ENCODE measurements at places on chromosomes 12 and 14.

- DNase-seq: no peak
Observed at GRCh38 chr14:96062010-96062409, 22.8 kb downstream of the C14orf132 start.

DNA sequence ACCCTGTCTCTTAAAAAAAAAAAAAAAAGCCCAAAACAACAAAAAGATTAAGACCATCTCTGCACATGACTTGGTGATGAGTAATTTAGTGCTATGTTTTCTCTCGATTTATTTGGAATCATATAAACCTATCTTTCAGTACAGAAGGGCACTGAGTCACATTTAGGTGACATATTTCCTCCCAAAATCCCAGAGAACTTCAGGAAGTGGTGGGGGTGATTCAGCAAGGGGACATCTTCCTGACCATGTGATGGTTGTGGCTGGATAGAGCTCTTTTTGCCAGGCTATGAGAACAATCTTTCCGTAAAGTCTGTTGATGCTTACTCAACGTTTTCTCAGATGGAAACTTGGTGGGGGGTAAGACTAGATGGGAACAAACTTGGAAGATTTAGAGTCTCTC, 50.0 kb downstream of the PPFIBP1 start:
- DNase-seq: no peak

DNA sequence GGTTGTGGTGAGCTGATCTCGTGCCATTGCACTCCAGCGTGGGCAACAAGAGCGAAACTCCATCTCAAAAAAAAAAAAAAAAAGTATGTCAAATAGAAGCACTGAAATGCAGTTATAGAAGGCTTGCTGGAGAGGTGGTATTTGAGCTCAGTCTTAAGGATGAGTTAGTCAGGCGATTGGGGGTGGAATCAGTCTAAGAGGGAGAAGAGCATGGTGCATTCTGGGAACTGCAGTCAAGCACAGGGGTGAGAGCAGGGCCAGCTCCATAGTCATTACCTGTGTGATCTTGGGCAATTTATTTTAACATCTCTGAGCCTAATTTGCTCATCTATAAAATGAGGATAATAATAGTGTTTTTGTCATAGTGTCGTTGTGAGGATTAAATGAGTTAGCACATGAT, 5.9 kb upstream of the GNB3 start:
- DNase-seq: no peak

DNA sequence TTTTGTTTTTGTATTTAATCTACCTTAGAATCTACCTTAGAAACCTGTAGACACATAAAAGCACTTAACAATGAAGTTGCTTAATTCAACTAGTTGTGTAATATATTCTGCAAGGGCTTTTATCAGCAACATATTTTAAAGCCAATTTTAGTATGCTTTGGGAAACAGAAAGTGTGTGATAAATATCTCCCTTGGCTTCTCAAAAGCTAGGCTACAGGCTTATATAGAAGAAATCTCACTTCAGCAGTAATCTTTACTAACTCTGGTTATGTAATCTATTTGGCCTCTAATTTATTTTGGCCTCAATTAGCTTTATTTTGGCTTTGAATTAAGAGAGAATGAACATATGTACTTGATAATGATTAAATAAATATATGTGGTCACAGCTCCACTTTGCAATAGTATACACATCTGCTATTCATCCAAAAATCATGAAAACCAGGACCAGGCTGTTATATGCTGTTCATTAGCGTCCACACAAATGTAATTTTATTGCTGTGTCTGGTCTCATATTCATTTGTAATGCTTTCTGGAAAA, 37.2 kb downstream of the LRP6 start:
- DNase-seq: no peak

- DNase-seq: no peak
Observed at GRCh38 chr14:74981833-74982232, 20.9 kb upstream of the EIF2B2 start.

DNA sequence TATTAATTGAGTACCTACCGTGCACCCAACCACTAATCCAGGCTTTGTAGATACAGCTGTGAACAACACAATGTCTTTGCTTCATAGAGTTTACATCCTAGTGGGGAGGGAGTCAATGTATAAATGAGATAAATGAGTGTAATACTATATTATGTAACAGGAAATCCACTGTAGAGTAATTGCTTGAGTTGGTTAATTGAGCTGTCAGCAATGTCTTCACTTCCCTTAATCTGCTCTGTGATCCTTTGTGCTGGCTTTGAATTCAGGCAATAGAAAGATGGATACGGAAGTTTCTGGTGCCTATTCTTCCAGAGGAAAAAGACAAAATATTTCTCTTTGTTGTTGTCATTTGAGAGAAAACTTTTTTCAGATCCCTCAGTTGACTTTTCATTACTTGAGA, 104.0 kb upstream of the SLC16A7 start:
- no peak for DNase-seq

DNA sequence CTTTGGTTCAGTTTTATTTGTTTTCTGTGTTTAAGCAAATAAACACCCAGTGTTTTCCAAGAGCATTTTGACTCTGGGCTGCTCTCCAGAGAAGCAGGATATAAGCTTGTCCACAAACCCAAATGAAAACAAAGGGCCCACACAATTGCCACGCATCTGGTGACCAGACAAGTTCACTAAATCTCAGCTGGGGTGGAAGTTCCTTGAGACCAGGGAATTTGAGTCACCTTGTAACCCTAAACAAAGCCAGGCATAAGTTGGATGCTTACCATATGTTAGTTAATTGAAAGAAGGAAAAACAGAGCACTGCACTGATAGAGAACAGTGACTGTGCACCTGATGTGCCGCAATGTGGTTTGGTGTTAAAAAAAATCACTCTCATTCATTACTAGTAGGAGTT, 1.6 kb upstream of the TXNRD1 start:
- DNase-seq: no peak

DNA sequence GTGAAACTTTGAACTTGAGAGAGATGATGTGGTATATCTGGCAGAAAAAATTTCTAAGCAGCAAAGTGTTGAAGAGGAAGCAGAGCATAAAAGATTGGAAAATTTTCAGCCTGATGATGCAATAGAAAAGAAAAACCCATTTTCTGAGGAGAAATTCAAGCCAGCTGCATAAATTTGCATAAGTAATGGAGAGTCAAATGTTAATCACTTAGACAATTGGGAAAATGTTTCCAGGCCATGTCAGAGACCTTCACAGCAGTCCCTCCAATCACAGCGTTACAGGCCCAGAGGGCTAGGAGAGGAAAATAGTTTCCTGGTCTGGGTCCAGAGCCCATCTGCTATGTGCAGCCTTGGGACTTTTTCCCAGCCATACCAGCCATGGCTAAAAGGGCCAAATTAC, 469.0 kb upstream of the FOXG1 start:
- DNase-seq: no peak

- no peak for DNase-seq
Observed at GRCh38 chr12:10301103-10301502, 6.6 kb upstream of the KLRD1 start.

DNA sequence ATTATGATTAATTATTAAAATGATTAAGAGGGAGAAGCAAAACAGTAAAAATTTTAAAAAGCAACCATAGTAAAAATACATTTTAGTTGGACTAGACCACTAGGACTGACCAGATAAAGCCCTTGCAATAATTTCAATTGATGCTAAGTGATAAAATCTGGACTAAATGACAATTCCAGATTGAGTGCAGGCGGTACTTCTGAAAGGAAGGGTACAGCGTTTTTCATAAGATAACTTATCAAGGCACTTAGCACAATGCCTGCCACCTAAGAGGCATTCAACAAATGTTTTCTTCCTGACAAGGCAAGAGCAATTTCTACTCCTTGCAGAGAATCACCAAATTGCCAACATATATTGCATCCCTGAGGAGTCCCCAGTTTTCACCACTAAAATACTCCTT, 37.7 kb upstream of the OAS1 start:
- no peak for DNase-seq
